ENCODE measurements at places on chromosomes 3 and 15.

- no peak for DNase-seq
Measured at GRCh38 chr15:70669006-70669602, 94.3 kb downstream of the UACA start.

GRCh38 chr3:5016211-5017161, 37.2 kb downstream of the BHLHE40 start:
- no peak for DNase-seq

DNA sequence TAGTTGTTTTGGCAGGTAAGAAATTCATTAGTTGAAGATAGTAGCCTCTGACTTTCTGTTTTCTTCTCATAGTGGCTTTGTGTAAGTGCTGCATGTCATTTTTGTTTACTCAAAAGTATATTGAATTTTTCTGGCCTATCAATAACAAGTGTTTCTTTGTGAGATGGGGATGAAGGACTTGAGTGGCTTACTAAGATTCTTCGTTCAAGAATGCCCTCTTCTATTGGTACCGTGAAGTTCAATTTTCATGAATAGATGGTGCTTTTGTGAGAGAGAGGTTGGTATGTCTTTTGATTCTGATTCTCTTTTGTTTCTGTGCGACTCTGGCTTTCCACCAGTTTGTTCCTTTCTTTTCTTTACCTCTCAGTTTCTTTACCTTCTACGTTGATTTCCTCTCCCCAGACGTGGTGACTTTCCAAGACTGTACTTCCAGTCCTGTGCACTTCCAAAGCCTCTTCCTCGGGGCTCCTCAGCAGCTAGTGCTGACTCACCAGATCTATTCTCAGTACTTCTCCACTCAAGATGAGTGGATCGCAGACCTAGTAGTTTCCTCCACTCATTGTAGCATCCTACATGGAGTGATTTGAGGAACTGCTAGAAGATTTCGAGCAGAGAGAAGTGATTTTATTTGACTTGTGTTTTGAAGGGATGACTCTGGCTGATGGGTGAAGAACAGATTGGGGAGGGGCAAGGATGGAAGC, 82.0 kb upstream of the EPHB3 start:
- DNase-seq, result no peak

- DNase-seq, result no peak
Measured at GRCh38 chr3:157370867-157371266, 65.8 kb upstream of the PTX3 start.

DNA sequence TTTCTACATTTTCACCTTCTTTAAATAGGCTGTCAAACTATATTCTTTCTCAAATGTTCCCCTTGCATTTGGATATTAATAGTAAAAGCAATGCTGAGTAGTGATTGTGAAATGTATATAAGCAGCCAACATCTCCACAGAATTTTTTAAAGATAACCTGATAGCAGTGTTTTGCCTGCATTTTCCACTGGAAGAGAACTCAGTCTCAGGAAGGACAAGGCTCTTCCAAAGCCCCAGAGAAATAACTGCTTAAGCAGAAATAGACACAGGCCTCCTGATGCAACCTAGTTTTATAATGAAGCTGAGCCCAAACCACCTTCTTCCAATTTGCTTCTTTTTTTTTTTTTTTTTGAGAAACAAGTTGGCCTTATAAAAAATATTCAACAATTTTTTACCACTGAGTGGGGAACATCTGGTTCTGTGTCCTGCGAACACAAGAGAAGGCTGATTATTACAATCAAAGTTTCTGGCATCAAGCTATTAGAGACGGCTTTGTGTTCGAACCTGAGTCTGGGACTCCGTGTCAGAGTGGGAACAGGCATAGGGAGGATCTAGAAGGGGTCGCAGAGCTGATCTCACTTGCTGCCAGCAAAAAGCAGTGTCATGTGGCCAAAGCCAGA, 332.5 kb upstream of the TBL1XR1 start:
- DNase-seq, result no peak

DNA sequence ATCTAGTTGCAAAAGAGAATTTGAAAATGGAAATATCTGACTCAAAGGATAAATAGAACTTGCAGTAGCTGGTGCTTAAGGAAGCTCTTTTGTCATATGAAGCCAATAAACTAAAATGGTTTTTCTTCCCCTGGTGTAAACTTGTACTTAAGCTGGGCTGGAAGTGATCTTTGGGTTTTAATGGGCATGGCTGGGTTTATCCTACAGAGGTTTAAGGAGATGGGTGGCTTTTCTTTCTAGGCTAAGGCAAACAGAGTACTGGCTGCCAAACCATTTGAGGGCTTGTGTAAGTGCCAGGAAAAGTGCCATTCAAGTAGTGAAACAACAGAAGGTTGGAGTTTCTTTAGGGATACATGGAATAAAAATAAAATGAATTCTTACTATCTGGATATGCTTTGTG, 12.1 kb upstream of the UTS2B start:
- DNase-seq, result no peak

DNA sequence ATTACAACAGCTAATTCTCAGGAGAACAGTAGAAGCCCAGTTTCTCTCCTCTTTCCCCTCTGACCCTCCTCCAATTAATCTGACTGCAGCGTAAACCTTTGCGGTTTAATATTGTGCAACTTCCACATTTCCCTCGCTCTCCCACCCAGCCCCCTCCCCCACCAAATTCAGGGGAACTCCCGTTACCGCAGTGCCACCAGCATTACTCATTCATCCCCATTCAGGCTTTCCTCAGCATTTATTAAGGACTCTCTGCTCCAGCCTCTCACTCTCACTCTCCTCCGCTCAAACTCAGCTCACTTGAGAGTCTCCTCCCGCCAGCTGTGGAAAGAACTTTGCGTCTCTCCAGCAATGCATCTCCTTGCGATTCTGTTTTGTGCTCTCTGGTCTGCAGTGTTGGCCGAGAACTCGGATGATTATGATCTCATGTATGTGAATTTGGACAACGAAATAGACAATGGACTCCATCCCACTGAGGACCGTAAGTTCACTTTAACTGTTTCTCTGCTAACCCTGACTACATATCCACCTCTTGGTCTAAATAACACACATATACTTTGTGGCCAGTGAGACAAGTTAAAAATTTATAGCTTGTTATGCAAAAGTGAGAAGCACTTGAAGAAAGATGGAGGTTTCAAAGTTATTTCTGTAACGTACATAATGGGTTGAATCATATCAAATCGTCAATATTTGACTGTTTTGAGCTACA, at the start of gene PTX3:
Gene PTX3 (plus strand): TSS at position 268 of the 709 bp plus-strand sequence. CDS start 84 bp downstream, at position 352.
- no peak for DNase-seq

- no peak for DNase-seq
Measured at GRCh38 chr3:98811048-98811447, 47.9 kb downstream of the ST3GAL6 start.

DNA sequence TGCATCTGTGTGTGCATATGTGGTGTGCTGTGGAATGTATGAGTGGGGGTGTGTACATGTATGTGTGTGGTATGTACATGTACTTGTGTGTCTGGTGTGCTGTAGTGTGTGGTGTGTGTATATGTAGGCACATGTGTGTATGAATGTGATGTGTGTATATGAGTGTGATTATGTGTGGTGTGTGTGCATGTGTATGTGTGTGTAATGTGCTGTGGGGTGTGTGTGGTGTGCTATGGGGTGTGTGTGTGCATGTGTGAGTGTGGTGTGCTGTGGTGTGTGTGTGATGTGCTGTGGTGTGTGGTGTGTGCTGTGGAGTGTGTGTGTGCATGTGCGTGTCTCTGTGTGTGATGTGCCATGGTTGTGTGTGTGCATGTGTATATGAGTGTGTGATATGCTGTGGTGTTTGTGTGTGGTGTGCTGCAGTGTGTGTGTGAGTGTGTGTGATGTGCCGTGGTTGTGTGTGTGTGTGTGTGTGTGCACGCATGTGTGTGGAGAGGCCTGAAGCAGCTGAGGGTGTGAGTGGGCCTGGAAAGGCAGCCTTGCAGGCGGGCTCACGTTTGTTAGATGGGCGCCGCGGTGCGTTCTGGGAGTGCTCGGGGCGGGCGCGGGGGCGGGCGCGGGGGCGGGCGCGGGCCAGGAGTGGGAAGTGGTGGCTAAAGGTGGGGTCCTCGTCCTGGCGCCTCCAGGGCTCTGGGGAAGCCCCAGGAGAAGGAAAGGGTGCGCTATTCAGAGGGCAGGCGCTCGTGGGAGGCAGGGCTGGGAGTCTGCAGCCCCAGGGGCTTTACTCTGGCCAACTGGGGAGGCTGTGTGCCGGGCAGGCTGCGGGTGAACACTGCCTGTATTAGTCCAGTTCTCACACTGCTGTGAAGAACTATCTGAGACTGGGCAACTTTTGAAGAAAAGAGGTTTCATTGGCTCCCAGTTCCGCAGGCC, 116.9 kb downstream of the GABRG3 start:
- no peak for DNase-seq

DNA sequence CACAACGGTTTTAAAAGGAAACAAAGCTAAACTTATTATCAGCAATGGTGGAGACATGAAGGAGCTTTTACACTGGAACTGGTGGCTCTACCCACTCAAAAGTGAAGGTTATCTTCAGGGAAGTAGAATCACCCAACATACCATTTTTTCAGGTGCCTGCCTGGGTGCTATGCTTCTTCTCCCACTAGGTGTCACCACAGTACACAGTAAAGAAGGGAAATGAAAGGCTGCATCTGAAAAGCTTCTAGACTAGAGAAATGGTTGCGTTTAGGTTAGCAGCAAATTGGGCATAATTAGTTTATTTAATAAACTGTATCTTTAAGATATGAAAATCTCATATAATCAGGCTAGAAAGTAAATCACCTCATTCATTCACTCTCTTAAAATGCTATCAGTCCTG, 47.0 kb upstream of the SELENOK start:
- DNase-seq, result peak; percentile 10

DNA sequence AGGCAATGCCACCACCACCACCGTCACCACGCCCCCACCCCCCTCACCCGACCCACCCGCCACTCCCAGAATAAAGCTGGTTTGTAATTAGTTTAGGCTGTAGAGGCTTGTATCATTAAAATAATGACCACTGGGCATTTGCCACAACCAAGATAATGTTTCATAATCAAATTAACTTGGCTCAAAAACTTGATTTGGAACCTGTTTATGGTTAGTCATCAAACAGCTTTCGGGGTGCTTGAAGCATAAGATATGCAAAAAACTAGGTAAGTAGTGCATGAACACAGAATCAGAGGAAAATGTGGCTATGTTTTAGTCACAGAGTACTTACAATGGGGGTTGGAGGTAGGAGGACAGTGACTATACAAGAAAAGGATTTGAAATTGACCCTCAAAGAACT, 115.1 kb downstream of the FHIT start:
- no peak for DNase-seq

GRCh38 chr3:147846854-147847478, 437.8 kb downstream of the ZIC1 start:
- no peak for DNase-seq

GRCh38 chr3:134064081-134064480, 34.4 kb upstream of the SLCO2A1 start:
- no peak for DNase-seq

DNA sequence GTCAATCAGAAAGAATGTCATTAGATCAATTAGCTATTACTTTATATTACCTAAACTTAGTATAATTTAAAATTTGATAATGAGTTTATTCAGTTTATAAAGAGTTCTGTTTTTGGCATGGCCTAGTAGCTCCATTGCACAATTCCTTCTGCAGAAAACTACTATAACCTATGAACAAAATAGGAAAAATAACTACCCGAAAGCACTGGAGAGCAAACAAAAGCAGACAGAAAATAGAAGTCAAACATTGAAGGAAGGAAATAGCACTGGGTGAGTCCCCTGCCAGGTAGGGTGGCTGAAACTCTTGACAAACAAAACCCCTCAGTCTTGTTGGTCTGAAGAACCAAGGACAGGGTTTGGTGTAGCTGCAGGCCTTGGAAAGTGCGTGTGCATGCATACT, 37.5 kb downstream of the CMC1 start:
- no peak for DNase-seq

DNA sequence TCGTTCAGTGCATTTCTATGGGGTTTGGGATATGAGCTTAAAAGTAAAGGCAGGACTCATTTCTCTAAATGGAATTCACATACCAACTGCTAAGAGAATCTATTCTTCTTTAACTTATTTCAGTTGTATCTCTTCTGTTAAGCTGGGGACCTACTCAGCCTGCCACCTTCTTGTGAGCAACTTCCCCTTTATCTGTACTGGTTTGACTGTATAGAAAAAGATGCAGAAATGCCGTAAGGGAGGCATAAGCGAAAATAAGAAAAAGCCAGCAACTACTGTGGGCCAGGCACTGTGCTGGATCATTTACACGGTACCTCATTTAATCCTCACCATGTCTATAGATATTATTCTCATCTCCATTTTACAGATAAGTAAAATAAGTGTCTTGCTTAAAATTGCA, 38.4 kb downstream of the RBMS3 start:
- DNase-seq, result no peak

- no peak for DNase-seq
Measured at GRCh38 chr15:101447561-101448071, 41.9 kb downstream of the PCSK6 start.

DNA sequence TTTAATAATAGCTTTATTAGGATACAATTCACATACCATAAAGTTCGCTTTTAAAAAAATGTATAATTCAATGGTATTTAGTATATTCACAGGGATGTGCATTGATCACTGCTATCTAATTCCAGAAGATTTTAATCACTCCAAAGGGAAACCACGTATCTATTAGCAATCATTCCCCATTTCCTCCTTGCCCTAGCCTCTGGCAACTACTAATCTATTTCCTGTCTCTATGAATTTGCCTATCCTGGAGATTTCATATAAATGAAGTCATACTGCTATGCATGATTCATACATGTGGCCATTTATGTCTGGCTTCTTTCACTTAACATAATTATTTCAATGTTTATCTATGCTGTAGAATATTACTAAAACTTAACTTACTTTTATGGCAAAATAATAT, 32.0 kb upstream of the CASR start:
- DNase-seq, result no peak

DNA sequence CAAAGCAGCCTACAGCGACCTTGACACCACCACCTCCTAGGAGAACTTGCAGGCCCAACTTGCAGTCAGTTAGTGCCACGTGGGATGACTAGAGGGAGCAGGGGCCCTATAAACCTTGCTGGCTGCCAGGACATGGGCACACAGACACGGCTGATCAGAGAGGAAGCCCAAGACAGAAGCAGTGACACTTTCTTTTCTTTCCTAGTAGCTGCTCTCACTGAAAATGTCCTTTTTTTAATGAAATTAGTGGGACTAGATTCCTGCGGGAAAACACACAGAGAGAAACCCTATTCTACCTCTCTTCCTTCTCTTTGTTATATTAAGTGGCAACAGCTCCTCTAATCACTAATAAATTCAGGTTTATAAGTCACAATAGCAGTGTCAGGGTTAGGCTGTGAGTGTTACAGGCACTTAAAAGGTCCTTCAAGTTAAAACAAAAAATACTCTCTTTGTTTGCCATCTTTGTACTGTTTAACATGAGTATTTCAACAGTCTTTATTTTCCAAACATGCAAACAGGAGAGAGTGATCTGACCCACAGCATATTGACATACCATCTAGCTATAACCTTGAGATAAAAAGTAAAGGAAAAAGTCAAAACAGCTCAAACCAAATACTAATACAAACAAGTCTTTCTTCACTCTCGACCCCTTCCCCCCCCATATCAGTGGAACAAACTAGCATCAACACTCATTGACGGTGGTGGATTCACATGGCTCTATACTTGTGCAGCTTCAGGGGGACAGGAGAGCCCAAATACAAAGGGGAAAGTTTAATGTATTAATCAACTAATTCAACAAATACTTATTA, 2.1 kb upstream of the TMEM212 start:
- no peak for DNase-seq
